ENCODE measurements at places on chromosomes 12 and 14. TPM values are rescaled to one million over a fixed set of nuclear protein-coding genes. Genes with fewer than 3 reads are reported as not detected.
A peak's percentile ranks its signal among the peaks of the same experiment; 100 is the strongest.

SPX gene
- 8.3 TPM for total RNA-seq

IFNG-AS1 gene
- total RNA-seq, result 2.7 TPM

- no peak for DNase-seq
Observed at GRCh38 chr14:60315196-60315990, 66.4 kb downstream of the PPM1A start.

DNA sequence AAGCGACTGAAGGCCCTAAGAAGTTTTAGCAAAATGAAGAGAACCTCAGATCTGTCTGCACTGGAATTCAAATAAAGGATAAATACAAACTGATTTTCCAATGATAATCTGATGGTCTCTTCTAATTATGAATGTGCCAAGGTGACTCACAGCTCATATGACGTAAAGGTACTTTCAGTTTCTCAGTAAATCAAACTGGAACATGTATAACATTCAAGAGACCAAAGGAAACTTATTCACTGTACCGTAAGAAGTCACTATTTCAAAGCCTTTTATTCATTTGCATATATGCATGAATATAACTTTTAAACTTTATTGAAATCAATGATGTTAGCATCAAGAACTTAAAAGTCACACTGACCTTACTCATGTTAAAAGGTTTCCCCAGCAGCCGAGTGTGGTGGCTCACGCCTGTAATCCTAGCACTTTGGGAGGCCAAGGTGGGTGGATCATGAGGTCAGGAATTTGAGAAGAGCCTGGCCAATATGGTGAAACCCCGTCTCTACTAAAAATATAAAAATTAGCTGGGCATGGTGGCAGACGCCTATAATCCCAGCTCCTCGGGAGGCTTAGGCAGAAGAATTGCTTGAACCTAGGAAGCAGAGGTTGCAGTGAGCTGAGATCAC is 52.2 kb downstream of the ATXN2 start:
- DNase-seq, result no peak

GRCh38 chr12:3418609-3419390 is 72.2 kb upstream of the PRMT8 start:
- peak; percentile 11 for DNase-seq

DNA sequence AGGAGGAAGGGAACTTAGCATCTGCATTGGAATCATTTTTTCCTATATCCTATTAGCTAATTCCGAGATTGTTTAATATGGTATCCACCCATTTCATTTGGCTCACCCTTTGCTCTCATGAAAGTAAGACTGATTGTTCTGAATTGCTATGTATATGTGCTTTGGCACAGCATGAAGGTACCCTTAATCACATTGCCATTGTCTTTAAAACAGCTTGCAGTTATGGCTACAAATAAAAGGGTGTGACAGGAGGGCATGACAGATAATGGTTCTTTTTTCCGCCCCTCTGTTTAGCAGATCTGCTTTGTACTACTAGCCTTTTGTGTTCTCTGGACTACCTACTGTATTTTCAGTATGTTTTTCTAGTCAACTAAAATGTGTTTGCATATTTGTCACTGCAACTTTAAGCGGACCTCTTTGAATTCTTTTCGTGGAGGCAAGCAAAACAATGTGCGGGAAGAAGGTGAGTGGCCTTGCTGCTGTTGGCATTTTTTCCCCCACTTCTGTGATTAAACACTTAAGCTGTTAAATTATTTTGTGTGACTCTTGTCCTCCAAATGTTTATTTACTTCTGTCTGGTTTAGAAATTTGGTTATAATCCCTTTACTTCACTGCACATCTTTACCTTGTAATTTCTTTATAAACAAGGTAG is 35.8 kb downstream of the FBXO34 start:
- DNase-seq, result no peak

DNA sequence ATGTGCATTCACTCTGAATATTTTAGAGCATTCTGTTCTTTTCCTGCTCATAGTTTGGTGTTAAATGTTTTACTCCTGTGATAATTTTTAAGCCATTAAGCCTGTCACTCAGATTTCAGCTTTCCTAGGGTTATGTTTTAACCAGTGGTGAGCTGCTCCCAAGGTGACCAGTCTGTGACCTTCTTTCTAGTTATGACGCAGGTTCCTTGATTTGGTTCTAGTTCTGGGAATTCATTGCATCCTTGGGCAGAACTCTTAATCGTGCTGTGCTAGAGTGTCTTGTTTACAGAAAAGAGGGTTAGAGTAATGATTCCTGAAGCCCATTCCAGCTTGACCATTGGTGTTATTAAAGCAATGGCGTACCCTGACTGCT is 2.2 kb downstream of the GABARAPL1 start:
- no peak for DNase-seq

PLEK2 gene
- total RNA-seq, result 1.1 TPM

DNA sequence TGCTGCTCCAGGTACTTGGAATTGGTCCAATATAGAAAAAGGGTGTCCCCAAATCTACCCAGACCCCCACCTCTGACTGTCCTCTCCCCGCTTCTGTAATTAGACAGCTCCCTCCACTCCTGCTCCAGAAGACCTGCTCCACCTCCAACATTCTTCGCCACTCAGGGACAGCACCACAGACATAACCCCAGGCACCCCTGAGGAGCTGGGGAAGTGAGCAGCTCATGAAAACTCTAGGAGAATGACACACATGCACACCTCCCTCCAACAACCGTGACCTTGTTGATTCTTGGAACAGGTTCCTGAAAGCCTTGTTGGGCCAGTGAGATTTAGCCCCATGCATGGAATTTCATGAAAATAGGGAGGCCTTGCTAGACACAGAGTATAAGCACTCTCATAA is 8.2 kb downstream of the KRT4 start:
- DNase-seq, result no peak

LRRK2 gene
- 7.1 TPM for total RNA-seq

GRCh38 chr12:6569312-6569711 is 1.2 kb upstream of the NOP2 start:
- DNase-seq, result no peak

- DNase-seq, result no peak
Observed at GRCh38 chr12:69130064-69130463, 109.3 kb upstream of the CPSF6 start.

MGAT4C gene
- total RNA-seq, result 2.1 TPM

HOTAIR gene
- total RNA-seq, result not detected

DNA sequence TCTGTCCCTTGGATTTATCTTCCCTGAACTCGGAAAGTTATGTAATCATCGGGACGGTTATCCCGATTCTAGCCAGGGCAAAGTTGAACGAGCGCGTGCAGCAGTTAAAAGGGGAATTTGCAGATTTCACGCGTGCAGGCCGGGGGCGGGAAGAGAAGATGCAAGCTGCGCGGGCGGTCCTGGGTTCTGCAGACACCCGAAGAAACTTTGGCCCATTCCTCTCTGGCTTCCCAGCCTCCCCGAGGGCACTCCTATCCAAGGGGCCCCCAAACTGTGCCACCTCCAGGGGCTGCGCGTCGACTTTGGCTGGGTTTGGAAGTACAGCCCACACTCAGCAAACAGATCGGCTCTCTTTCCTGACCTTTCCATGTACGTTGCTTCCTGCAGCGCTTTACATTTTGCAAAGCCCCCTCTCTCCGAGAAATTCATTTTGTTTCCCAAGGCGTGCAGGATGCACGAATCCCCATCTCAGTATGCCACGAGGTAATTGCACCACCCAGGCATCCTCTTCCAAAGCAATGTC is 941 bp upstream of the PPP1CC start:
- peak; percentile 63 for DNase-seq

DNA sequence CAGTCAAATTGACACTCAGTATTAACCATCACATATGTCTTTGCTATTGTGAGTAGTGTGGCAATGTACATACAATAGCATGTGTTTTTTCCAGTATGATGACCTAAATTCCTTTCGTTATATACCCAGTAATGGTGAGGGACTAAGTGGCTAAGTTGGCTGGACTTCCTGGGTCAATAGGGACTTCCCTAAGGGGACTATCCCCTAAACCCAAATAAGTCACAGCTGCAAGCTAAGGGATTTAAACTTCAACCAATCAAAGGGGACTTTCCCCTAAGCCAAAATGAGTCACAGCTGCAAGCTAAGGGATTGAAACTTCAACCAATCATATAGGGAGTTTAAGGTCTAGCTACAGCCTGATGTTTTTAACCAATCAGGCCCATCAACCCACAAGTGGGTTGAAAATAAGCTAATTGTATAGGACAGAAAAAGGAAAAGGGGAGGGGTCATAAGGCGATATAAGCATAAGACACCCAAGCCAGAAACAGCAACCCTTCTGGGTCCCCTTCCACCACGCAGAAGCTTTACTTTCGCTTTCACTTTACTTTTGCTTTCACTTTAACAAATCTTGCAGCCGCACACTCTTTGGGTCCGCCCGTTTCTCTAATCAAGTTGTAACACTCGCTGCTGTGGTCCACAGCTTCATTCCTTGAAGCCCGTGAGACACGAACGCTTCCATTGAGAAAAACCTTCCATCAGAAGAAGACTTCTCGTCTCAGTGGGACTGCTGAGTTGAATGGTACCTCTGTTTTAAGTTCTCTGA is 404.4 kb downstream of the FLRT2 start:
- no peak for DNase-seq

TSPAN19 gene
- not detected for total RNA-seq

DNA sequence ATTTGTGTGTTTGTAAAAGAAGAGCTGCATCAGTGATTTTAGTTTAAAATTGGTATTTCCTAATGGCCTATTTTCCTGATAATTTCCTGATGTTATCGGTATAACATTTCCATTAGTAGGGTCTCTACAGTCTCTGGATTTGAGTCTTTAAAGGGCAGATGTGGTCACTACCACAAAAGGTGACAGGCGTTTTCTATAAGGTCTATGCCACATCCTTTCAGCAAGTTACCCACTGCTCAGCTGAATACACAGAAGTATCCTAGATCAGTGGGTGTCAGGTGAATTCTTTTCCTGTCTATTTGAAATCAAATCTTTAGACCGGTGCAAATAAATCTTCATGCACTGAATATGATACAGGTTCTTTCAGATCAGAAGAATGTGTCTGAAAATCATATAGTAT is 90.2 kb downstream of the LIN7A start:
- no peak for DNase-seq

GRCh38 chr12:88834226-88834625 is 254.0 kb upstream of the KITLG start:
- no peak for DNase-seq

Data from right atrium auricular region (tissue), 2 donors.